ENCODE measurements at places on chromosomes 16 and 17. TPM values are rescaled to one million over a fixed set of nuclear protein-coding genes. Genes with fewer than 3 reads are reported as not detected.
A peak's percentile ranks its signal among the peaks of the same experiment; 100 is the strongest.

Gene MYH11
- polyA plus RNA-seq, result 0.39 TPM

- no peak overlapping the region for H3K27ac ChIP-seq
- no peak for DNase-seq
- H3K4me3 ChIP-seq, result no peak overlapping the region
- no peaks in the 10 kb centered on the region for H3K4me1 ChIP-seq
These were observed 315.5 kb upstream of the RBFOX1 start for GRCh38 chr16:7017006-7017662.

DNA sequence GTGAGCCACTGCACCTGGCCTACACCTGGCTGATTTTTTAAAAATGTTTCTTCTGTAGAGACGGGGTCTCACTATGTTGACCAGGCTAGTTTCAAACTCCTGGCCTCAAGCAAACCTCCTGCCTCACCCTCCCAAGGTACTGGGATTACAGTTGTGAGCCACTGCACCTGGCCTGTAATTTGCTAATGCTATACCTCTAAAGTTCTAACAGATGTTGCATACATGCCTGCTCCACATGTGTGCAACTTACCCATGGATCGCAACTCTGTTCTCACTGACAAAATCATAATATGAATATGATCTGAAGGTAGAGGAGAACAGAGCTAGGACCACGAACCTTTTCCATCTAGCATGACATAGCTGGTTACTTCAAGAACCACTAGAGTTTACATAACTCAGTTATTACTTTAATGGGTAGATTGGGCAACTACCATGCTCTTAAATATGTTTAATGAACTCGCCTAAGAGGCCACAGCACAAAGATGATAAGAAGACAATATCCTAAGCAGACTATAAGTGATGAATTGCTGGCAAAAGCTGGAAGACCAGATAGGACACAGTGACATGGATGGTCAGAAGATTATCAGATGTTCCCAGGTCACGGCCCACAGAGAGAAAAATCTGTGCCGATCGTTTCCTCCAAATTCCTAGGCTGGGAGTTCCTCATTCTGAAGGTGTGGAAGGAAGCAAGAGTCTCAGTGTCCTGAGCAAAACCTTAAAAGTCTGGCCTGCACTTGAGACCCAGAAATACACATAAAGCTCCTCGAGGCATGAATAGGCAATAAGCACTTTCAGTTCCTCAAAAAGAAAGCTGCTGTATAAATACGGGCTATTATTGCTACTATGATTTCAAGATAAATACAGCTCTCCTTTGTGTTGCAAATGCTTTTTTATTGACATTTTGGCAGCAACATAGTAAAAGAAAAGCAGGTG, 53.6 kb upstream of the ICAM2 start:
- H3K4me1 ChIP-seq, result no peaks in the 10 kb centered on the region
- DNase-seq, result no peak
- H3K4me3 ChIP-seq, result no peak overlapping the region

- no peak overlapping the region for H3K4me3 ChIP-seq
- H3K27ac ChIP-seq, result no peak overlapping the region
- H3K4me1 ChIP-seq, result no peaks in the 10 kb centered on the region
- no peaks in the 10 kb centered on the region for H3K36me3 ChIP-seq
These were observed 282.4 kb upstream of the EEF2KMT start for GRCh38 chr16:5379954-5380353.

Gene ITGAD
- polyA plus RNA-seq, result not detected

GRCh38 chr17:37713028-37713431, 31.8 kb downstream of the HNF1B start:
- peaks cover 4% of the 10 kb centered on the region for H3K27me3 ChIP-seq
- no peak overlapping the region for H3K27ac ChIP-seq
- H3K4me3 ChIP-seq, result no peak overlapping the region

Gene KRTAP1-1
- polyA plus RNA-seq, result not detected

GRCh38 chr16:85173981-85174751, 61.9 kb upstream of the CIBAR2 start:
- DNase-seq, result no peak
- no peak overlapping the region for H3K27ac ChIP-seq
- no peak overlapping the region for H3K4me3 ChIP-seq
- no peaks in the 10 kb centered on the region for H3K4me1 ChIP-seq

GRCh38 chr16:89430436-89431157, 59.8 kb downstream of the ANKRD11 start:
- no peak overlapping the region for H3K4me3 ChIP-seq
- H3K27ac ChIP-seq, result peak overlapping the region; percentile 27

Gene RND2
- polyA plus RNA-seq, result 0.15 TPM

- no peaks in the 10 kb centered on the region for H3K36me3 ChIP-seq
- DNase-seq, result no peak
These were observed 170.8 kb downstream of the BANP start for GRCh38 chr16:88121886-88122580.

Gene FBXO39
- polyA plus RNA-seq, result 0.27 TPM

Gene TMEM235
- polyA plus RNA-seq, result not detected

DNA sequence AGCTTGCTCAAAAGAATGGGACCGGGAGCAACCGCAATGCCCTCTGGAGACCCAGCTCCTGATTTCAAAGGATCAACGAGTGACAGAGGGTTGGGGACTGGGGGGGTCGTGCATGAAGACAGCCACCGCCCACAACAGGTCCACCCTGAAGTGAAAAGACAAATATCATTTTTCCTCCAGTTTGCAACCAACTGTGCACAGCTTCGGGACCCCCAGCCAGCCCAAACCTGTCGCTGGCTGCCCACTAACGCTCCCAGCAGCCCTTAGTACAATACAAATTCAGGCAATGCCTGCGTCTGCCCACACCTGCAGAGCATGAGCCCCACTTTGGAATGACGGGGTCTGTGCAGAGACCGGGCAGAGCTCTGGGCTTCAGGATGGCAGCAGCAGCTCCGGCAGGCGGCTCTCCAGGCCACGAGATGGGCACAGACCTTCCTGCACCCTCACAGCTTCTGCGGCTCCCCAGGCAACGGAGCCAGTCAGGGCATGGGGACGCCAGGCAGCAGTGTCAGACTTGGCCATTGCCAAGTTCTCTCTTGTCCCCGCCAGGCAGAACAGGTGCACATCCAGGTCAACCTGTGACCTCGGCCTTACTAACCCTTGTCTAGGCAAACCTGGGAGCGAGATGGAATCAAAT, 60.1 kb downstream of the TBC1D16 start:
- no peaks in the 10 kb centered on the region for H3K36me3 ChIP-seq
- no peaks in the 10 kb centered on the region for H3K4me1 ChIP-seq
- no peaks in the 10 kb centered on the region for H3K27me3 ChIP-seq
- no peak for DNase-seq
- no peak overlapping the region for H3K27ac ChIP-seq

DNA sequence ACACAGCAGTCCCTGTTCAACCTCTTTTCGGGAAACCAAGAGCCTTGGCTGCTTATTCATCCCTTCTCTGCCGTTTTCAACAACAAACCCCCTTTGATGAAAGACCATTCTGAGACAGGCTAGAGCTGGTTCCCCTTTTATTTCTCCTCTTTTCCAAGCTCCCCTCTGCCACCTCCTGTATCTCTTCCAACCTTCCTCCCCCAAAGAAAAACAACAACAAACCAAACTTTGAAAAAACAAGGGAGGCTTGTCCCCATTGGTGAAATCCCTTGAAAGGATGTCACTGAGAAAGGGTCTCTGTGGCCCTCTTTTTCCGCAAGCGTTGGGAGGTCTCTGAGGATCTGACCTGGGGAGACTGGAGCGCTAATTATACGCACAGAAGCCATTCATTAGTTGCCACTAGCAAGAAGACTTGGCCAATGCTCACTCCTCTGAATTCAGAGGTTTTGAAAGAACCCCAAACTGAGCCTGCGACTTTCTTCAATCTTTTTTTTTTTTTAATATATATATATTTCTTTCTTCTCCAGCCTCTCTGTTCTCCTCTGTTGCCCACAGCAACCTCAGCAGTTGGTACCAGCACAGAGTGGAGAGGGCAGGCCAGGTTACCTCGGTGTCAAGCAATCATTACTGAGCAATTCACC, 101.4 kb downstream of the PITPNC1 start:
- no peaks in the 10 kb centered on the region for H3K36me3 ChIP-seq
- peak overlapping the region; percentile 54 for H3K4me3 ChIP-seq
- H3K27me3 ChIP-seq, result no peaks in the 10 kb centered on the region

Gene SSTR5
- polyA plus RNA-seq, result not detected

DNA sequence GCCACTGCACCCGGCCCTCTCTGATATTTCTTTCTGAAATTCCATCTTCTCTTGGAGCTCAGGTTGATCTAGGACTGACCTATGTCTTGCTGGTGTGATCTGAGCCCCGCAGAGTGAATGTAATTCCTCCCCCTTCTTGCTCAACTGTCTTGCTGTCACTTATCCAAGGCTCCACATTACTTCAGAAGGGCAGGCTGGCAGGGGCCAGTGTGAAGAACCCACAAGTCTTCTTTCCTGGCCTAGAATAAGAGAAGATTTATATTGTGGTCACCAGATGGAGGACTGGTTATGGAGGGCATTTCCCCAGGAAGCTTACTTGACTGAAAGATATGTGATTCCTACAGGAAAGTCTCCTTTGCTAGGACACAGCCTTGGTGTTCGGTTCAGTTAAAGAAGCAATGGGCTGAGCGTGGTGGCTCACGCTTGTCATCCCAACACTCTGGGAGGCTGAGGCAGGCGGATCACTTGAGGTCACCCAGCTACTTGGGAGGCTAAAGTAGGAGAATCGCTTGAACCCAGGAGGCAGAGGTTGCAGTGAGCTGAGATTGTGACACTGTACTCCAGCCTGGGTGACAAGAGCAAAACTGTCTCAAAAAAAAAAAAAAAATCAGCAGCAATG, 13.4 kb downstream of the ITGAL start:
- DNase-seq, result no peak
- no peak overlapping the region for H3K4me3 ChIP-seq
- H3K4me1 ChIP-seq, result peaks cover 11% of the 10 kb centered on the region
- peaks cover 48% of the 10 kb centered on the region for H3K36me3 ChIP-seq

Gene IGSF6
- 0.41 TPM for polyA plus RNA-seq

- no peaks in the 10 kb centered on the region for H3K36me3 ChIP-seq
- peak; percentile 53 for DNase-seq
- peaks cover 36% of the 10 kb centered on the region for H3K4me1 ChIP-seq
- peak overlapping the region; percentile 69 for H3K4me3 ChIP-seq
These were observed 5.4 kb upstream of the ZNF213 start for GRCh38 chr16:3129137-3130131.

DNA sequence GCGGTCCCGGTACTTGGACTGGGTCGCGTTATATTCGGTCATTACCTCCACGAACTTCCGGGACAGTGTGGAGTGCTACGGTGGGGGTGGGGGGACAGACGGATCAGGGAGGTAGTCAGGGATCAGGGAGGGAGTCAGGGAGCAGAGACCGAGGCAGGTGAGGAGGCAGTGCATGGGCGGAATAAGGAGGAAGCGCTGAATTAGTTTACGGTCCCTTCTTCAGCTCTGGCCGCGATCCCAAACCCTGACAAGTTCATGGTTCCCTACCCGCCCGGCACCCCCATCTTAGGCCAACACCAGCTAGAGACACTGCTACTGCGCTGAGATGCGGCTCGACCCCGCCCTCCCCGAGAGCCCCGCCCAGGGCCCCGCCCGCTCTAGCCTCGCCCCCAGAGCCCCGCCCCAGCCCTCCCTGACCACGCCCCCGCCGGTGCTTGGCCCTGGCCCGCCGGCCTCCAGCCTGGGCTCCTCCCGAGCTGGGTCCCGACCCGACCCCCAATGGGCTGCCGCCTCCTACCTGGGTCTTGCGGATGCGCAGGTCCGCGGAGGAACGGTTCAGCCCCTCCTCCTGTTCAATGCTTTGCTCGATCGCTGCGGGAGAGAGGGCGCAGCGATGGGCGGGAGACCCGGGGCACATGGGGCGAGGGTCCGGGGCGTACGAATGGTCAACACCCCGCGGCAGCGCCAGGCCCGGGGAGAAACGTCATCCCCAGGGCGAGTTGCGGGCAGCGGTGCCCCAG, 12.1 kb downstream of the HSD3B7 start:
- no peaks in the 10 kb centered on the region for H3K27me3 ChIP-seq
- H3K4me1 ChIP-seq, result peaks cover 5% of the 10 kb centered on the region
- H3K4me3 ChIP-seq, result peak overlapping the region; percentile 78
- H3K27ac ChIP-seq, result peak overlapping the region; percentile 61
- H3K36me3 ChIP-seq, result no peaks in the 10 kb centered on the region

DNA sequence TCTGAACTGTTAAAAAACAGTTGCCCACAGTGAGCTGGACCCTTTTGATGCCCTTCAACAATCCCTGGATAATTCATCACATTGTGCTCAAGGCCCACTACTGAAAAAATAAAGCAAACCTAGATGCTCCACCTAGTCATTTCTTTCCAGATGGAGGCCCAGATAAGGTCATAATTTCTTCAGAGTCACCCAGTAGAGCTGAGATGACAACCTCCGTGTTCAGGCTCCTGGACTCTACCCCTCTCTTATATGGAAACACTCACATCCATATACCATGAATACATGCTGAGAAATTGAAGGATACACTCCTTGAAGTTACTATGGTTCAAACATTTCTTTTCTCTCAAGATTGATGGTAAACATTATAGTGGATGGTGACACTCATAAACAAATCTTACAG, 2.7 kb upstream of the ABCA3 start:
- H3K27ac ChIP-seq, result no peak overlapping the region
- no peak overlapping the region for H3K4me3 ChIP-seq
- no peaks in the 10 kb centered on the region for H3K36me3 ChIP-seq
- H3K4me1 ChIP-seq, result peaks cover 9% of the 10 kb centered on the region

- no peak overlapping the region for H3K4me3 ChIP-seq
- peak; percentile 25 for DNase-seq
- no peaks in the 10 kb centered on the region for H3K27me3 ChIP-seq
- no peak overlapping the region for H3K27ac ChIP-seq
- H3K36me3 ChIP-seq, result no peaks in the 10 kb centered on the region
These were observed 7.6 kb downstream of the EPX start for GRCh38 chr17:58200024-58200633.

DNA sequence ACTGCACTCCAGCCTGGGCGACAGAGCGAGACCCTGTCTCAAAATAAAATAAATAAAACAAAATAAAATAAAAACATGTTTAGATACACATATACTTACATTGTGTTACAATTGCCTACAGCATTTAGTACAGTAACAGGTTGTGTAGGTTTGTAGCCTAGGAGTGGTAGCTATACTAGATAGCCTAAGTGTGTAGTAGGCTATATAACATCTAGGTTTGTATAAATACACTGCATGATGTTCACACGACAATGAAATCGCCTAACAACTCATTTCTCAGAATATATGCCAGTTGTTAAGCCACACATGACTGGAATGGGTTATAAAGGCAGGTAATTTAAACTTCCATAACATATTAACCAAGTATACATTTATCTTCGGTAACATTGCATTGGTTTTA, 90.6 kb downstream of the TUBD1 start:
- no peaks in the 10 kb centered on the region for H3K36me3 ChIP-seq
- no peak overlapping the region for H3K27ac ChIP-seq
- H3K27me3 ChIP-seq, result no peaks in the 10 kb centered on the region
- H3K4me1 ChIP-seq, result no peaks in the 10 kb centered on the region
- no peak for DNase-seq

Measured in naive thymus-derived CD4-positive, alpha-beta T cell (primary cell).